ENCODE measurements at places on chromosomes 7 and 10. TPM values are rescaled to one million over a fixed set of nuclear protein-coding genes. Genes with fewer than 3 reads are reported as not detected.

GRCh38 chr10:113060201-113061053, 110.4 kb downstream of the TCF7L2 start:
- peak; percentile 32 for DNase-seq

GRCh38 chr10:112565434-112566053, 118.5 kb downstream of the VTI1A start:
- peak; percentile 79 for DNase-seq

GRCh38 chr7:31017721-31018120, 34.4 kb upstream of the ADCYAP1R1 start:
- no peak for DNase-seq

GRCh38 chr10:52351914-52352330, 37.8 kb downstream of the DKK1 start:
- DNase-seq = no peak

The BRAT1 gene
- total RNA-seq = 48.8 TPM

- DNase-seq = no peak
Measured at GRCh38 chr7:157758468-157759245, 421.9 kb downstream of the DNAJB6 start.

GRCh38 chr10:132383751-132384196, 13.2 kb upstream of the PWWP2B start:
- DNase-seq = no peak

The PNLIPRP1 gene
- not detected for total RNA-seq

GRCh38 chr7:40658729-40659128, 523.9 kb downstream of the SUGCT start:
- no peak for DNase-seq

Data from A673 (cell line).